ENCODE measurements at places on chromosomes 4 and X. TPM values are rescaled to one million over a fixed set of nuclear protein-coding genes. Genes with fewer than 3 reads are reported as not detected.

DNA sequence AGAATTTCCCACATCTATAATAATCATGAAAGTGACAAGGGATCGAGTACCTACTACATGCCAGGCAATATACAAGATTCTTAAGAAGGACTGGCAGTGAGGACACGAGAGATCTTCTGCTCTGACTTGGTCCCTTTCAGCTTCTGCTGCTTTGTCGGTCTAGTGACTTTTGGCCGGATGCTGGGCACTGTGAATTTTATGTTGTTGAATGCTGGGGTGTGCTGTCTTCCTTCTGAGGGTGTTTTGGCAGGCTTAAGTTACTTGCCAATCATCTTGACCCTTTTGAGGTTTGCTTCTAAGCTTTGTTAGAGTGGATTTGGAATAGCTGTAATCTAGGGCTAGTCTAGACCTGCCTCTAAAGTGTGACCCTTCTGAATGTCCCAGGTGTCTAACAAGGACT, 23.5 kb downstream of the NAT8L start:
- DNase-seq = no peak

DNA sequence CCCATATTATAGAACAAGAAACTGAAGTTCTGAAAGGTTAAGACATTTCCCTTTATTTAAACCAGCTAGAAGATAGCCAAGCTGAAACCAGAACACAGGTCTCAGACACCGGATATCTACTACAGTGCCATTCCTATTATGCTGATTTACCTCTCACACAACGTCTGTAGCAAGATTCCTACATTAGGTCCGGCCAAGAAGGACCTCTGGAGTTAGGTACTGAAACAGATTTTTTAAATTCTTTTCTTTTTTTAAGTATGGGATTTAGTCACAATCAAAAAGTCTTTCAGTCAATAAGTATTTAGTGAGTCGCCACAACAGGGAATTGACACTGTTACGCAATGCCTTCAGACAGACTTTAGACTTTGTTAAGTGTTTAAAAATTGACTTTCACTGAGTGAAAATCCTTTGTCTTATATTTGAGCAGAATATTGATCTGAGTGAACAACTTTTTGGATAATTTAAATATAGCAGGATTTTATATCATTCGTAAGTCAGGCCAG, 26.5 kb upstream of the SPANXN4 start:
- no peak for DNase-seq

The CXorf49 gene
- total RNA-seq = not detected

- no peak for DNase-seq
Measured at GRCh38 chr4:14184265-14184664, 556.7 kb upstream of the BOD1L1 start.

- DNase-seq = no peak
Measured at GRCh38 chr4:150896497-150896896, 118.6 kb downstream of the LRBA start.

DNA sequence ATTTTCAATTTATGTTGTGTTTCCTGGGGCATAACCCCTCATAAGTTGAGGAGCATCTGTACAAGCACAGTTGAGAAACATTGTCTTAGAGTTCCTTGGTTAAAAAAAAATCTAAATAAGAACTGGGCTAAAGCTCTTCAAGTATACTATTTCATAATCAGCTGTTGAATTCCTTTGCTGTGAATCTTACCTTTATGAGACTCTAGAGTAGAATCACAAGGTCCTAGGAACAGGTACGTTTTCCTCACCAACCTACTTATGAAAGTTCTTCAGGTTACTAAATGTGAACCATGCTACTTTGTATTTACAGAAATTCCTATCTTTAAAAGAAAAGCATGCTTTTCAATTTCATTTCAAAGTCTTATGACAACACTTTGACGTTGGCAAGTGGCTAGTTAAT, 20.9 kb upstream of the SOD3 start:
- DNase-seq = no peak

The PUDP gene
- 75.9 TPM for total RNA-seq

DNA sequence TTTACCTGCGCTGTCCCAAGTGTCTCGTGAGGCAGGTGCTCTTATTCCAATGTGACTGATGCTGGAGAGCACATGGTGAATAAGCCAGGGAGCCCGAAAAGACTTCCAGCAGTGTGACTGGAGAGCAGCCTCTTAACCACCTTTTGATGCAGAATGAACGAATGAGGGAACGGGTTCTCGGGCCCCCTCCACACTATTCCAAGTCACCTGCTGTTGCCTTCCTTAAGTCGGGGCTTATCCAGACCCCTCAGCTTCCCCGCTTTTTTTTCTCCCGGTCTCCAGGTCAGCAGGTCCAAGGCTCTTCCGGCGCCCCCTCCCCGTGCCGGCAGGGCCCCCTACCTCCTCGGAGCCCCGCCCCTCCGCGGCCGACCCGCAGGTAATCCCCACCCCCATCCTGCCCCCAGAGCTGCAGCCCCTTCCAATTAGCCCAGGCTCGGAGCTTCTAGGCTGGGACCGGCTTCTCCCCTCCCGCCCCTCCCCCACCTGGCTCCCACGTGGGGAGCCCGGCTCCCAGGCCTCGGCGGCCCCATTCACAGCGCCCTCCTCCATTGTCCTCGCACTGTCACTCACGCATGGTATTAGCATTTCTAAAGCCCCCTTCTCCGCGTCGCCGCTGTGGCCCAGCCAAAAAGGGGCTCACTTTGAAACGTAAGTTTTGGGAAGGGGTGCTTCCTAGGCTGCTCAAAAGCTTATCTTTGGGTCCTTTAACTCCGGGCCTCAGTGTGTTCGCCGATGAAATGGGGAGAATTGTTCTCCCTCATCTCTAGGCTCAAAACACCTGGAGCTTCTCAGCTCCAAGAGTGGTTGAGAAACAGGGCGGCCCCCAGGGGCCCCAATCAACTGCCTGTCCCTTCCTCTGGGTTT, 56.2 kb upstream of the PJA1 start:
- DNase-seq = no peak

GRCh38 chrX:123756320-123756719, 23.5 kb upstream of the THOC2 start:
- DNase-seq = no peak

- no peak for DNase-seq
Measured at GRCh38 chr4:6548201-6548881, 26.6 kb upstream of the MAN2B2 start.

DNA sequence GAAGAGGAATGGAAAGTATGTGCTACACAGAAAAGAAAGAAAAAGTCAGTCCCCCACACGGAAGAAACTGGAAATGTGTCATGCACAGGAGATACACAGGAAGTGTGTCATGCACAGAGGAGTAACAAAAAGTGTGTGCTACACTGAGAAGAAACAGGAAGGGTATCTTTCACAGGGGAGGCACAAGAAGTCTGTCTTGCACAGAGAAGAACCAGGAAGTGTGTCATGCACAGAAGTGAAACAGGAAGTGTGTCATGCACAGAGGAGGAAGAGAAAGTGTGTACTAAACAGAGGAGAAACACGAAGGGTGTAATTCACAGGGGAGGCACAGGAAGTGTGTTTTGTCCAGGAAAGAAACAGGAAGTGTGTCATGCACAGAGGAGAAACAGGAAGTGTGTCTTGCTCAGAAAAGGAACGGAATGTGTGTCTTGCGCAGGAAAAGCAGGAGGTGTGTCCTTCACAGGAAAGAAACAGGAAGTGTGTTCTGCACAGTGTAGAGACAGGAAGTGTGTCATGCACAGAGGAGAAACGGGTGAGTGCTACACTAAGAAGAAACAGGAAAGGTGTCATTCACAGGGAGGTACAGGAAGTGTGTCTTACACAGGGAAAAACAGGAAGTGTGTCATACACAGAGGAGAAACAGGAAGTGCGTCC, 527.2 kb upstream of the PRKX start:
- no peak for DNase-seq

- no peak for DNase-seq
Measured at GRCh38 chrX:40867352-40867751, 132.0 kb upstream of the MED14 start.

The CLNK gene
- total RNA-seq = not detected

The IL2RG gene
- 5.2 TPM for total RNA-seq

GRCh38 chrX:38881066-38881465, 79.8 kb downstream of the MID1IP1 start:
- DNase-seq = no peak

- DNase-seq = no peak
Measured at GRCh38 chr4:104630272-104630671, 135.6 kb upstream of the CXXC4 start.

GRCh38 chrX:132861076-132861475, 97.4 kb downstream of the HS6ST2 start:
- DNase-seq = no peak

DNA sequence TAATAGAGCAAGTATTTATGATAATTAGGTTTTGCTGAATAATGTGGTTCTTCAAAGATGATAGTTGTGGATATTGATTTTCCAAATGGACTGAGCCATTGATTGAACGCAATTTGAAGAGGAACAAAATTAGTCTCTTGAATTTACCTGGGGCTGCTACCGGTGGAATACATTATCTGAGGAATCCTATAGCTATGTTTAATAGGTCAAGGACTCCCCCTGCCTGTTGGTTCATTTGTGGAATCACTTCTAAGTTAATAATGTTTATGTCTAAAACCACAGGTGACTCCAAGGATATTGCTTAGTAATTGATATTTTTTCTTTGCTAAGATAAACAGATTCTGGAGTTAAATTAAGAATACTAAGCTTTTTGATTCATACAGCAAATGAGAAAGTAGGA, 576.0 kb upstream of the PABPC4L start:
- no peak for DNase-seq

GRCh38 chr4:39987485-39987884, 9.8 kb upstream of the PDS5A start:
- DNase-seq = no peak

GRCh38 chr4:158624889-158625478, 46.7 kb downstream of the C4orf46 start:
- no peak for DNase-seq

DNA sequence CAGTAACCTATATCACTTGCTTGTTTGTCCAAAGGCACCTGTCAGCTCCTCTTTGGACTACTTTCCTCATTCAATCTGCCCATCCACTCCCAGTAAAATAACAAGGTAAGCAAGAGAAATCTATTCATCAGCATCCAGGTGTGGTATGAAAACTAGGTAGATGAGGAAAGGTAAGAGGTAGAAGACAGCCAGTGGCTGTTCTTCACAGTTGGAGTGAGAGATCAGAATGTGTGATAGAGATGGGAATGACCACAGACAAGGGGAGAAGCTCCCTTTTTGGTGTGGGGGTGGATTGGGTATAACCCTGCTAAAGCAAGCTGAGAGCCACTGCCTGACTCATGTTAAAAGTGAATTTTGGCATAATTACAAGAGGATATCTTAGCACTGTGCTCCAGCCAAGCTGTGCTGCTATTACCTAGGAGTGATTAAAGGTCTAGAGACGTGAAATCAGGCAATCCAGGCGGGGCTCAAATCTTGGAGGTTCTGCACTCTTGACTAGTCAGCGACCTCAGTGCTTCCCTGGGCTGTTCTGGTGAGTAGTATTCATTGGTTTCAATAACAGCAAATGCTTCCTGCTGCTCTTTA, 28.1 kb upstream of the RASL11B start:
- DNase-seq = no peak

Measured in type B pancreatic cell (in vitro differentiated cells).